ENCODE measurements at places on chromosomes 2 and 18.

- DNase-seq, result no peak
Observed at GRCh38 chr2:47516360-47517104, 113.6 kb downstream of the MSH2 start.

DNA sequence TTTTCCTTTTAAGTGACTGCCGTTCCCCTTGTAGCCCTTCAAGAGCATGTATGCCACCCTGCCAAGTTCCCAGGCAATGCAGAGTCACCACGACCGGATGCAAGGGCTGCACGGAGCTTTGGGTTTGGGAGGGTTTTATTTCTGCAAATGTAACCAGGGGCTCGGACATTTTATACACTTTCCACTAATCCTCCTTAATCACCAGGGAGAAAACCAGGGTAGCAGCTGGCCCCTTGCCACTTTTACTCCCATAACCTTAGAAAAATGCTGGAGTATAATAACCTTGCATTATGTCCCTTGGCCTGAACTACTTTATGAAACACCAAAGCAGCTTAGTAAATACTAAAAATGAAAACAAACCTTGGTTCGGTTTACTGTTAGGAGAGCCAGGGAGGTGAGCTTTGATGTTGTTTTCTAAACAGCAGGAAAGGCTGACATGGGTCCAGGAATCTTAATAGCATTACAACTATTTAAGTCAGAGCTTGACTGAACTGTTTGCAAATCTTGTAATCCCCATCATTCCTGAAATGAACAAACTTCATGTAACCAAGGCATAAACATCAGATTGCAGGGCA lies 152.8 kb upstream of the RIOK3 start:
- no peak for DNase-seq

- DNase-seq, result peak; percentile 31
Observed at GRCh38 chr2:46181789-46182530, 115.2 kb upstream of the EPAS1 start.

- no peak for DNase-seq
Observed at GRCh38 chr2:119249855-119250717, 26.5 kb downstream of the STEAP3 start.

- DNase-seq, result no peak
Observed at GRCh38 chr18:6711467-6711866, 18.0 kb upstream of the ARHGAP28 start.

- no peak for DNase-seq
Observed at GRCh38 chr2:72198532-72199241, 51.0 kb upstream of the CYP26B1 start.

Data from activated gamma-delta T cell (primary cell).